Metanephros (tissue), 2 donors: ENCODE measurements at places on chromosomes 5 and 9. TPM values are rescaled to one million over a fixed set of nuclear protein-coding genes. Genes with fewer than 3 reads are reported as not detected.

CDC25C gene
- 5.1 TPM for total RNA-seq

PCDHA4 gene
- 1.8 TPM for total RNA-seq

ECSCR gene
- 24.9 TPM for total RNA-seq

GLDC gene
- 13.4 TPM for total RNA-seq

TYRP1 gene
- total RNA-seq, result 2.4 TPM

ADCY2 gene
- total RNA-seq, result 17.0 TPM

CAMK4 gene
- 13.9 TPM for total RNA-seq

MAP1B gene
- 26.7 TPM for total RNA-seq
